Stimulated activated CD4-positive, alpha-beta T cell treated with anti-CD3 and anti-CD28 coated beads, Interleukin-1b, Interleukin-23, amount 100 ng/mL, for 24 hours (primary cell): ENCODE measurements at places on chromosomes 12 and 14.

DNA sequence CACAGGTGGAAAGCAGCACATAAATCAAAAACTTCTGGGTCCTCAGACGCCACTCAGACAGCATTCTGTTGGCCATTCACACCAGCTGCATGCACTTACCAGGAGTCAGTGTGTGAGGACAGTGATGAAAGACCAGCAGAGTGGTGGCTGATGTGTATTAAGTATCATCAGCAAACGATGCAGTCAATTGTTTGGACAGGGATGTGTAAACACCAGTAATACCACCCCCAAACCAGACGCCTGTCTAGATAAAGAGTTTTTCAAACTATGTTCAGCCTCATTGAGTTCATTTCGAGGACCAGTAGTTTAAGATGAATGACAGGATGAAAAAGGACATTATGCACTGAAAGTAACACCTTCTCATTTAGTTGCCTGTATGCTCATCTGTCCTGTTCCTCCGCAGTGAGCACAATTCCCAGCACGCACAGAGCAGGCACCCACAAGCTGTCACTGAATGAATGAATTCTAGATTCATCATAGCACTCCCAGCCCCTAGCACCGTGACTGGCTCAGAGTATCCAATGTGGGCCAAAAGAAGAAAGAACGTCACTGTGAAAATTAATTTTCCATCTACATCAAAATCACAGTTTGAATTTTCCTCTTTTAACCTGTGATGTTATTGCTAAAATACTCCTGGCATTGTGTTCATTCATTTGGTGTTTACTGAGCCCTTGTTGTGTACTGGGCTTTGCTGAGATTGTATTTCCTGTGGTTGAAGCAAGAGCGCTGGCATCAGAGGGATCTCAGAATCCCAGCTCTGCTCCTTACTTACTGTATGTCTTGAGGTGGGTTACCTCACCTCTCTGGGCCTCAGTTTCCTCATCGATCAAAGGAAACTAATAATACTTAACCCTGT, 124.8 kb upstream of the NOS1 start:
- DNase-seq, result no peak

- DNase-seq, result no peak
These were observed 195.0 kb upstream of the PDZRN4 start for GRCh38 chr12:40993158-40993557.

DNA sequence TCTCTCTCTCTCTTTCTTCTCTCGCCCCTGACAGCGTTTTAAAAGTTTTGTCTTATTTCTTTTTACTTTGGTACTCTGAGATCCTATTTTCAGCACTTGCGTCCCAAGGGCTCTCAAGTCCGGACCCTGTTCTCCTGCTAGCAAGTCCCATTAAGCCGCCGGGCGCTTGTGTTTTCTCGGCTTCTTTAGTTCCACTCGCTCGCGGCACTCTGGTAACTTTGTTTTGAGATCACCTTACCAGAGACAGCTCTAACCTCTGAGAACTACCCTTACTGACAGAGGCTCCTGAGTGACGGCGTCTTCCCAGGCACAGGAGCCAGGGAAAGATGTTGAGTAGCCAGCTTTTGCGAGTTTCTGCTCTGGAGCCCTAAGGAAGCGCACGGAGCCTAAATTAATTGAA, 2.7 kb upstream of the MYF5 start:
- no peak for DNase-seq

DNA sequence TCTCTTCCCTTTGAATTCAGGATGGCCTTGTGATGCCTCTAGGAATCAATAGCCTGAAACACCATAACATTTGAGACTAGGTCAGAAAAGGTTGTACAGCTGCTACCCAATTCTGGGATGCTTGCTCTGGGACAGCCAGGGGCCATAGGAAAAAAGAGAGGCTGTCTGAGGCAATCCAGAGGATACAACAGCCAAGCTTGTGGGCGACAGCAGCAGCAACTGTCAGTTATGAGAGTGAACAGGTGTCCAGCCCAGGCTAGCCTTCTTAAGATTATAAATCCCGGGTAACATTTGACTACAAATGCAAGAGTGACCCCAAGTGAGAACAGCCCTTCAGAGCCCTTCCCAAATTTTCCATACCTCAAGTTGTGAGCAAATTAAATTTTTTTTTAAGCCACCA, 11.1 kb downstream of the DCN start:
- DNase-seq, result no peak

DNA sequence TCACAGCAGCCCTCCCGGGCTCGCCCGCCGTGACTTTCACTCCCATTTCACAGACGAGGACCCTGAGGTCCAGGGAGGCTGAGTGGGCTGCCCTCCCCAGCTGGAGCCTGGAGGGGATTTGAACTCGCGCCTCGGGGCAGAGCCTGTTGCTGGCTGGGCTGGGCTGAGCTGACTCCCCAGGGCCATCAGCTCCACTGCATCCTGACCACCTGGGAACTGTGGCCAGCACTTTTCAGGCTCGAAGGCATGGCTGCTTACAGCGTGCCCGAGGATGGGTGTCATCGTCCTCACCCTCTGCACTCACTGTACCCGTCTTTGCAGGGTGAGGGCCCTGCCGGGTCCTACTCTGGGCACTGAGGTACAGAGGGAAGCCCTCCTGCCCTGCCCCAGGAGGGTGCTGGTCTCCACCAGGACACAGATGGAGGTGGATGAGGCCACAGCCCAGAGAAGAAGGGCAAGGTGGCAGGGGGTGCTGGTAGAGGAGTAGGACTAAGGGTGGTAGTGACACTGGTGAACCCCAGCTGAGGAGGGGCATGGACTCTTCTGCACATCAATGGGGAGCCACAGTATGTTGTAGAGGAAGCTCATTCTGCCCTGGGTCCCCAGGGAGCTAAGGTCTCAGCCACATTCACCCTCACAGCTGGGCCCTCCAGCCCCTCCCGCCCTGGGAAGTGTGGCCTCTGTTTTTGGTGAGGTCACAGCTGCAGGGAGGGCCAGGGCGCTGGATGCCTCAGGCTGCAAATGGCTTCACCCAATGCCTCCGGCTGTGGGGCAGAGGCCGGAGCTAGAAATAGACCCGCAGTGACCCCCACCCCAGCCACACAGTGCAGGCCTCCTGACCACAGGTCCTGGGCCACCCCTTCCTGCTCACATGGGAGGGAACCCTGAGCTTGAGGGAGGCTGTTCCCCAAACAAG, 365.1 kb upstream of the SFSWAP start:
- DNase-seq, result no peak

DNA sequence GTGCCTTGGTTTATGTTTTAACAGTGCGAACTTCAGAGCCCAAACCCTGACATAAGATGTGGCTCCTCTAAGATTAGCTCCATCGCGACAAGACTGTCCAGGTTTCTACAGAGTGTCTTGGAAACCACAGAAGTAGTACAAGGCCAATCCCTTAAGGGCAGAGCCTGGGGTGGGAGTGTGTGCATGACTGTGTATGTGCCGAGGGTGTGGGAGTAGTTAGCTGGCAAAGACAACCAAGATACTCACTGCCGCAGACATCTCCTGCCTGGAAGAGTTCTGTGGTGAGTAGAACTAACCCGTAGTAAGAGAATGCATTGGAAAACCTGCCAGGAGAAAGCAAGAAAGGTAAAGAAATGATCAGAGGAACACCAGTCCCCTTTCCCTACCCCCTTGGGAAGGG, 54.1 kb downstream of the DAO start:
- no peak for DNase-seq

GRCh38 chr12:108854451-108855283, 2.7 kb downstream of the SSH1 start:
- DNase-seq, result no peak
